ENCODE measurements at places on chromosomes 11 and 22.

DNA sequence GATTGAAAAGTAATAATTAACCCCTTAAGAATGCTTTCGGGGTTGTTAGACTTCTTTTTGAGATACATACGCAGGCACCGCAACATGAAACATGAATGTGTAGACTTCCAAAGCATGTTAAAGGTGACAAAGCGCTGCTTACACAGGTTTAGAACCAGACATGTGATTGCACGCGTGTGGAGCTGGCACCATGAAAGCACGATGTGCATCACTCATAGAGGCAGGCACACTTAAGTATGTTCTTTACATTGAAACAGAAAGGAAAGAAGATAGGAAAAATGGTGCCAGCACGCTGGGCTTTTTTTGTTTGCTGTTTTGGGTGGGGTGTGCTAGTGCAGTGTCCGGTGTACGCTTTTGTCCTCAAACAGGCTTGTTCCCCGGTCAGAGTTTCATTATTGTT lies 83.6 kb upstream of the PPARA start:
- no peak for DNase-seq

- no peak for DNase-seq
Measured at GRCh38 chr11:36356201-36356600, 60.1 kb downstream of the PRR5L start.

- DNase-seq: no peak
Measured at GRCh38 chr11:110857892-110858546, 145.8 kb upstream of the ARHGAP20 start.

DNA sequence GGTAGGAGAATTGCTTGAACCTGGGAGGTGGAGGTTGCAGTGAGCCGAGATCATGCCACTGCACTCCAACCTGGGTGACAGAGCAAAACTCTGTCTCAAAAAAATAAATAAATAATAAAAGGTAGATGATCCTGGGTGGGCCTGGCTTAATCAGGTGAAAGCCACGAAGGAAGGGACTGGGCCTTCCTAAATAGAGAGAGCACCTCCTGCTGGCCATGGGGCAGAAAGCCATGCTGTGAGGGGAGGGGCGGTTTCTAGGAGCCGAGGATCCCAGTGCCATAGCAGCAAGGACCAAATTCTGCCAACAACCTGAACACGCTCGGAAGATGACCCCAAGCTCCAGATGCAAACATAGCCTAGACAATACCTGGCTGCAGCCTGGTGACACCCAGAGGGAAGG lies 24.5 kb upstream of the DGKZ start:
- DNase-seq: no peak

DNA sequence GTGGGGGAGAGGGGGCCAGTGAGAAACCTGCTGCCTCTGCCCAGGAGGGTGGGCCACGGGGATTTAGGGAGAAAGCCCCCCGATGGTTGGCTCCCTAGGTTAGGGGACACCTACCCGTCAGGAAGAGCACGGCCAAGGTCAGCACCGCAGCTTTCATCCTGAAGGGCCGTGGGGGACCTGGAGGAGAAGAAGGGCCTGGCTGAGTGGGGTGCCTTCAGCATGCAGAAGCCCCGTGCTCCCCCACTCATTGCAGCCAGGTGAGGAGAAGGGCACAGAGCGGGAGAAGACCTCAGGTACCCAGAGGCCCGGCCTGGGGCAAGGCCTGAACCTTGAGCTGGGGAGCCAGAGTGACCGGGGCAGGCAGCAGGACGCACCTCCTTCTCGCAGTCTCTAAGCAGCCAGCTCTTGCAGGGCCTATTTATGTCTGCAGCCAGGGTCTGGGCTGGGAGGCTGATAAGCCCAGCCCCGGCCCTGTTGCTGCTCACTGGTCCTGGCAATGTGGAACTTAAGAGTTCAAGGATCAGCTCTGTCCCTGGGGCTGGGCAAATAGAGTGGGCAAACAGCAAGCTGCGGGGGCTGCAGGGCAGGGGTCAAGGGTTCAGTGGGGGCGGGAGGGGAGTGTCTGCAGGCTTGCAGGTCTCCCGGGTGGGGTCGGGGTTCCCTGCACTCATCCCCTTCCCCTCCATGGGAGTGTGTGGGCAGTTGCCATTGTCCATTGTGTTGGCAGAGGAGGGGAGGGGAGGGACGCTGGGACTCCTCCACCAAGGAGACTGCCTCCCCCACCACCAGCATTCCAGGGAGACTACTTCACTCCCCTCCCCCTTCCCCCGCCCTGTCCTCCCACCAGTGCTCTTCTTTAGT lies at the start of gene APOA1:
Gene APOA1, minus strand, starts transcription at position 392 of the 861 bp plus-strand sequence. Its CDS starts 235 bp downstream, at position 157.
- DNase-seq: no peak

- no peak for DNase-seq
Measured at GRCh38 chr11:32266601-32267000, 168.7 kb downstream of the WT1 start.

GRCh38 chr22:24465566-24465965 lies 29.6 kb upstream of the UPB1 start:
- no peak for DNase-seq

GRCh38 chr11:61685617-61685967 lies 5.4 kb downstream of the DAGLA start:
- DNase-seq: no peak

DNA sequence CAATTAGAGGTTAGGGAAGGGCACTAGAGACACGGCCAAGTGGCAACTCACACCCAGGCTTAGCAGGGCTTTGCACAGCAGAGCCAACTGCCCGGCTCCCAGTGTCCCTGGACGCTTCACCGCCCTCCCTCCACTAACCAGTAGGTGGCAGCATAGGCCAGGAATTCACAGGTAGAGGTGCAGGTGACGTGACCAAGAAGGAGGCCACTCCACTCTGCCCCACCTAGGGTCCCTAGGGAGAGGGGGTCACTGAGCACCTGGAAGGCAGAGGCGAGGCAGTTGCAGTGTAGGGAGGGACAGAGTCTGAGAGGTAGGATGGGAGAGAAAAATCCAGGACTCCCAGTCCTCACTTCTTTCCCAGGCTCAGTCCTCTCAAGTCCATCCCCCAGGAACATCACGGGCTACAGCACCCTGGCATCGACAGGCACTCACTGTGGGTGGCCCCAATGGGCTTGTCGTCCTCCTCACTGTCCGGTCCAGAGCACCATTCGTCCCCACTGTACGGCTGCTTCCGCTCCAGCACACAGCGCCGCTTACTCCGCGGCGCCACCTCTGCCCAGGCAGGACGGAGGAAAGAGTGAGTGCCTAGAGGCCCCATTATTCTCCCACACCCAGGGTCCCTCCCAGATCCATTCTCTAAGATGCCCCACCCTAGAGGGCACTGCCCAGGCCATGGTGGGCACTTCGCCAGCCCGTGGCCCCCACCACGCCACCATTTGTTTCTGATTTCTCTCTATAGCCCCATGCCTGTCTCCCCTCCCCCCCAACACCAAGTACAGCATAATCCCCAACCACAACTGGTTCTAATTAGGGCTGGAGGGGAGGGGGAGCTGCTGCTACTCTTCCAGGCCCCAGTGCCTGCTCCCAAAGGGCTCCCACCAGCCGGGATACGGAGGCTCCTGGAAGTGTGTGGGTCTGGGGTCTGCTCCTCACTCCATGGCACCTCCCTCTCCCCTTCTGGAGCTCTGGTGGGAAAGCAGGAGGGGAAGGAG lies 18.4 kb downstream of the BCL9L start:
- DNase-seq: peak; percentile 21

- no peak for DNase-seq
Measured at GRCh38 chr11:43751726-43752125, 71.2 kb downstream of the HSD17B12 start.

GRCh38 chr22:45179276-45180049 lies 15.7 kb downstream of the NUP50 start:
- no peak for DNase-seq

GRCh38 chr11:117520201-117520600 lies 192.5 kb downstream of the CEP164 start:
- no peak for DNase-seq

DNA sequence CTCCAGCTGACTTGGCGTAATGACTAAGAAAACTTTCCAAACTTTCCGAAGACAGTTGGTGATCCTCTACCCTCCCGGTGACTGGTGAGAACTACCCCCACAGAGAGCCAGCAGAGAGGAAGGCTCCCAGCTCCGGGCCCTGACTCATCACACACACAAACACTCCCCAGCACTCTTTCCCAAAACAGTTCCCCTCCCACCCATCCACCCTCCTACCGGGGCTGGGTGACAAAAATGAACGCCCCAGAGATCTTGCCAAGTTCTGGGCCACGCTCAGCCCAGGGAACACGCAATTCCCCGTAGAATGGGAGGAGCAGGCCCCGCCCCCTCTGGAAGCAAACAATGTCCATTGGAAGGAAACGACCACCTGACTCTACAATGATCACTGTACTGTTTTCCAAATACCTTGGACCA lies 21.3 kb upstream of the JAM3 start:
- no peak for DNase-seq

- no peak for DNase-seq
Measured at GRCh38 chr11:77749232-77749631, 71.3 kb downstream of the RSF1 start.

GRCh38 chr11:91850533-91851275 lies 373.9 kb upstream of the FAT3 start:
- no peak for DNase-seq

- no peak for DNase-seq
Measured at GRCh38 chr11:103803062-103803461, 233.4 kb upstream of the DDI1 start.

- no peak for DNase-seq
Measured at GRCh38 chr22:49243335-49243734, 584.3 kb downstream of the BRD1 start.

DNA sequence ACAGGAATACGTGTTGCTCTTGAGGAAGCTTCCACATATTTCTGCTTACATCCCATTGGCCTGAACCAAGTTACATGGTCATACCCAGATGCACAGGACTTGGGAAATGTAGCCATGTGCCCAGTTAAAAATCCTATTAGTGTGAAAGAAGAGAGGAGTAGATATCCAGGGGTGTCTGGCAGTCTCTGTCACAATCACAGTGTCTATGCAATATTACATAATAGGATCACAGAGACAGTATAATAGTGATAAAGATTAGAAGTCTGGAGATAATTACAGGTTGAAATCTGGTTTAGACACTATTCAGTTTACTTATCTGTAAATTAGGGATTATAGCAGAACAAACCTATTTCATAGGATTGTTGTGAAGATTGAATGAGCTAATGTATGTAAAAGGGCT lies 62.6 kb upstream of the SLC6A5 start:
- DNase-seq: no peak

DNA sequence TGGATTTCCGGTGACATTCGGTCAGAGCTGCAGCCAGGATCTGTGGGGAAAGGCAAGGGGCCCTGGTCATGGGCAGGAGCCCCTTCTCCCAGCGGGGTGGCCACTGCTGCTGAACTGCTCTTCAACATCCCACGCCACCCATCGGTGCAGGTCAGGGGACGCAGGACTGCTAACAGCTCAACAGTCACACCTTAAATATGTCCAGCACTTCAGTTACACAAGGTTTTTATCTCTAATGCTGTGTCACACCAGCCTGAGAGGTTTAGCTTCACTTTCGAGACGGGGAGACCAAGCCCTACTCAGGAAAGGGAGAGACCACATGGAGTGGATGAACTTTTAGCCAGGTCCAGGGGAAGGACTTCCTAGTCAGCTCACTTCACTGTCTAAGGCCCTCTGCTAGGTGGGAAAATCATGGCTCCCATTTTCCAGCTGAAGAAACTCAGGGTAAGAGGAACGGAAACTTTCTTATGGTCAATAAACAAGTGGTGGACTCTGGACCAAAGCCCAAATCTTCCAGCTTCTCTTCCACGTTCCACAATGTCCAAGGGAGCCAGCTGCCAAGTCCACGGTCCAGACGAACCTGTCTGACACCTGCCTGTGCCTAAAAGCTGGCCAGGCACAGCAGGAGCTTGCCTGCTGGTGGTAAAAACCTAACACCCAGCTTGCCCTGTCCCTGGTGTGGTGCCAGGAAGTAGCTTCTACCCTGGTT lies 21.0 kb upstream of the CHADL start:
- DNase-seq: no peak

DNA sequence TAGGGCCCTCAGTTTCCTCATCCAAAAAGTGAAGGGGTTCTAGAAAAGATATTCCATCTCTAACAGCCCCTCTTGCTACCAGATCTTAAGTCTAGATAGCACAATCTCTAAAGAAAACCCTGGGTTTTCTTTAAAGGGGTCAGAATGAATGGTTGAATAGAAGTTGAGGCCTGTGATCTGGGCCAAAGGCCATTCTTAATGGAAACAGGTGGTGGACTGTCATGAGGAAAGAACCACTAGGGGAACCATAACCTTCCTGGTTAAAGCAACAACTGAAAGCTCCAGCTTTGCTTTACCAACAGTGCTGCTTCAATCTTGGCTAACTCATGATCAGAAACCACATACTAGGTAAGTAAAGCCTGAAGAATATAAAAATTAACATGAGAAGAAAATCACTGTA lies 1.8 kb downstream of the CELF1 start:
- no peak for DNase-seq

DNA sequence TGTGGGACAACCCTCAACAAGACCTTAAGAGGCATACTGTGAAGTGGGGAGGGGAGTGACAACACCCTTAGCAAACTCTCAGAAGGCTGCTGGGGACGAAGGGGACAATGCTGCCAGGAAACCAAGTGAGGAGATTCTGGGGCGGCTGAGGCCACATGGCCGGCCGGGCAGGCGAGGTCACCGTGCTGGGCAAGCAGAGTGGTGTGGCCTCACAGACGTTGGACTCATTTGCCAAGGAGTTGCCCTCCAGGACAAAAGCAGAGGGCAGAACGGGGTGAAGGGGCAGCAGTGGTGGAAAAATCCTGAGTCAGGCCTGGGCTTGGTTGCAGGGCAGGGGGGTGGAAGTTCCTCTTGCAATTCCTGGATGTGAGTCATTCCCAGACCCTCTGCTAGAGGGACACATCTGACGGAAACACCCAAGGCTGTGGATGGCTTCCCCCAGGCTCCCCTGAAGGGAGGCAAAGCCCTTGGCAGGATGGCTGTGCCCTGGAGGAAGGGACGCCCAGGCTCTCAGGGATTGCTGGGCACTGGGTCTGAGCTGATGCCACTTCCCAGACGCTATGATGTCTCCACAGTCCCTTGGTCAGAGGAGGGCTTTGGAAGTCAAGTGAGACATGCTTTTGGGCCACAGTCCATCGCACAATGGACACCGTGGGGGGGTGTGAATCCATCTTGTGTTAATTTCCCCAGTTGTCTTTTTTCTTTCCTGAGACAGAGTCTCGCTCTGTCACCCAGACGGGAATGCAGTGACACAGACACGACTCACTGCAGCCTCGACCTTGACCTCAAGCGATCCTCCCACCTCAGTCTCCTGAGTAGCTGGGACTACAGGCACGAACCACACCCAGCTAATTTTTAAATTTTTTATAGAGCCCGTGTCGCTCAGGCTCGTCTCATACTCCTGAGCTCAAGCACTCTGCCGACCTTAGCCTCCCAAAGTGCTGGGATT lies 16.2 kb upstream of the SHANK3 start:
- no peak for DNase-seq
